ENCODE measurements at places on chromosomes 2 and 18.

- DNase-seq = no peak
These were observed 156.8 kb upstream of the UNC80 start for GRCh38 chr2:209614690-209615369.

- no peak for DNase-seq
These were observed 376.1 kb downstream of the XIRP2 start for GRCh38 chr2:167264380-167264779.

- DNase-seq = no peak
These were observed 281.8 kb downstream of the NBAS start for GRCh38 chr2:15279201-15279876.

DNA sequence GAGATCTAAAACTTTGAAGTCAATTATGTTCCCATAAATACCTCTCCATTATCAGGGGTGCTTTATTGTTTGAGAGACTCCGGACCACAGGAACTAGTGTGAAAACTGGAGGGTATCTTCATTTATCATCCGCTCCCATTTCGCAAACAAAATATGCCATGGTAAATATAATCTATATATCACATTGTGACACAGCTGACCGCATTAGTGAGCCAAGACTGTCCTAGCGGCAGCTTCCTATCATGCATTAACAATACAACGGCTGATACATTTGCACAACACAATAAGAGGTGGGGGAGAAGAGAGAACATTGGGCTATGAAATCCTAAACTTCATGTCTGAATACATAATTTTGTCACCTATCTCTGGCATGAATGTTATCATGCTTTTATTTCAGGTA is 29.5 kb downstream of the BCL11A start:
- no peak for DNase-seq

- no peak for DNase-seq
These were observed 26.3 kb downstream of the B3GNT2 start for GRCh38 chr2:62222171-62222570.

- no peak for DNase-seq
These were observed 96.9 kb downstream of the SPP2 start for GRCh38 chr2:234147335-234147861.

DNA sequence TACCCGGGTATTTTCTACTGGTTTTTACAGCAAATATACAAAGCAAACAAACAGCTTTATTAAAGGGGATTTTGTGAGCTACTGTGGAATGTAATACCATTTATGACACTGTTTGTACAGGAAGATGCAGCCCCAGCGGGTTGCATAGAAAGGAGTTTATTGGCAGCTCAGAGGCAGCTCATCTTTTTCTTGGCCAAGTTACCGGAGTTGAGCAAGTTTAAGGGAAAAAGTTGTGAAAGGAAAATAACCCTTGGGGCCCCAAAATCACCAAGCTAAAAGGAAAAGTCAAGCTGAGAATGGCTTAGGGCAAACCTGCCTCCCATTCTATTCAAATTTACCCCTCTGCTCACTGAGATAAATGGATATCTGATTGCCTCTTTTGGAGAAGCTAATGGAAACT is 60.8 kb downstream of the MOB4 start:
- DNase-seq = no peak

DNA sequence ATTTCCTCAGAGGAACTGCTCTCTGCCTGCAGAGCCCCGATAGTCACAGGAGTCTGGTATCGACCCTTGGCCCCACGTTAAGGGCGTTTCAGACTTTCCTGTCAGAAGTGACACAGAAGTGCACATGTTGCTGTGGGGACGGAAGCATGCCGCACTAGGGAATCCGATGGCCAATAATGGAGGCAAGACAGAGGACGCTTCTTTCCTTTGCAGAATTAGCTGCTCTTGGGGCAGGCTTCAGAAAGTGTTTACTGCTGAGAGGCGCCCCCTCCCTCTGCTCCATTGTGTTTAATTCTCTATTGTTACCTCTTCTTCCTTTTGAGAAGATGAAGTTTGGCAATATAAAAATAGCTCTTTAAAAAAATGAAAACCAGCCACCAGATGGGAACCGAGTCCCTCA is 118.6 kb upstream of the EML6 start:
- no peak for DNase-seq

DNA sequence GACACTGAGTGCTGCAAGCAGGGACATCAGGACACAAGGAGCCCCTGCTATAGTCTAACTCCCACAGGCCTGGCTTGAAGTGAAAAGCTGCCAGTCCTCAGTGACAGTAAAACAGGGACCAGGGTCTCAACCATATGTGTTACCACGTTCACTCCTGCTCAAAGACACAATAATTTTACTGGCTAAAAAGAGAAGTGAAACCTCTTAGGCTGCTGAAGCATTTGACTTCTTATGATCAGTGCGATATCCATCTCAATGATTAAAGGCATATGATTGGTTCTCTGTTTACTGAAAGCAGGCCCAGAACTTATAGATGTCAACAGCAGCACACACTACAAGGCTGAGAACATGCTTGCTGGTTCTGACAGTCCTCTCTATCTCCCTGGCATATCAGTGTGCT is 129.8 kb upstream of the LMAN1 start:
- no peak for DNase-seq

DNA sequence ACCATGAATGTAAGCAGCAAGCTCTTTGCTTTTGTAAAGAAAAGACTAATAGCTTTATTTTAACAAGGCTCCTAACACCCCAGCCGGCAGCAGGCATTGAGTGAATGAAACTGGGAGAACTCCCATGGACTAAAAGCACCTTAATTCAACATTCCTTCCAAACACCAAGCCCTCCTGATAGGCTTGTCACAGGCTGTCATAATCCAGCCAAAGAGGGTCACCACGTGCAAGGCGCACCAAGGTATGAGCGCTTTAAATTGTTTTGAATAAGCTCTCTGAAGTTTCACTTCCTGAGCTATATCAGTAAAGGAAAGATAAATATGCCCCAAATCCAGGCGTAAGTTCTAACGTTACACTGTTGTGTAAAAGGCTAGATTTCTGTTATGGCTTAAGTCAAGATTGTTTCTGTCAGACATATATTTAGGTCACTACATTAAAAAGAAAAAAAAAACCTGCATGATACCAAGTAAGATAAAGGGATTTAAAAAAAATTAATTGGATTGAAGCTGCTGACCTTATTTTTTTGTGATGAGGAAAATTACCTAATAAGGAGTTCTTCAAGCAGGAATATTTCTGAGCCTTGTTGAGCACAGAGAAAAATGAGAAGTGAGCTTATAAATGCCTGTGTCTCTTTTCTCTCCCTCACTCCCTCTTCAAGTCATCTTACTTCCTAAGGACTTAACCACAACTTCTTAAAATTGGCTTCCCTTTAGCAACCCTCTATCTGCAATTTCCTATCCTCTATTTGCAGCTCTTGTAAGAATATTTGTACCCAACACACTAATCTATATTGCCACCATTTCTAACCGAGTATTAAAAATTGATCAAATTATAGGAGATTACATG is 136.1 kb upstream of the NRP2 start:
- DNase-seq = no peak

GRCh38 chr18:12820506-12820905 is 63.5 kb downstream of the PTPN2 start:
- DNase-seq = no peak

DNA sequence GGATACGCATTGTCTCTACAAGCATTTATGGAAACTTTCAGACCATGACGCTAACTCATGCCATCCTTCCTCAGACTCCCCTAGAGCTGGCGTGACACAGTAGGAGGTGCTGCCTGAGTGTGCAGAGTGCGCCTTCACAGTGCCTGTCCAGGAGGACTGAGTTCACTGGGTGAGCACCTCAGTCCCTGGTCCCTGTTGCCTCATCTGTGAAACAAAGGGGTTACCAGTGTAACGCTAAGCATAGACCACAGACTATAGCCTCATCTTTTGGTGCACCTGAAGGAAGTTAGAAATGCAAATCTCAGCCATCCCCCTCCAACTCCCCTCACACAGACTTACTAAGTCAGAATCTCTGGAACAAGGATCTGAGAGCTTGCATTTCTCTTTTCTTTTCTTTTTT is 142.8 kb downstream of the TMEM17 start:
- no peak for DNase-seq

DNA sequence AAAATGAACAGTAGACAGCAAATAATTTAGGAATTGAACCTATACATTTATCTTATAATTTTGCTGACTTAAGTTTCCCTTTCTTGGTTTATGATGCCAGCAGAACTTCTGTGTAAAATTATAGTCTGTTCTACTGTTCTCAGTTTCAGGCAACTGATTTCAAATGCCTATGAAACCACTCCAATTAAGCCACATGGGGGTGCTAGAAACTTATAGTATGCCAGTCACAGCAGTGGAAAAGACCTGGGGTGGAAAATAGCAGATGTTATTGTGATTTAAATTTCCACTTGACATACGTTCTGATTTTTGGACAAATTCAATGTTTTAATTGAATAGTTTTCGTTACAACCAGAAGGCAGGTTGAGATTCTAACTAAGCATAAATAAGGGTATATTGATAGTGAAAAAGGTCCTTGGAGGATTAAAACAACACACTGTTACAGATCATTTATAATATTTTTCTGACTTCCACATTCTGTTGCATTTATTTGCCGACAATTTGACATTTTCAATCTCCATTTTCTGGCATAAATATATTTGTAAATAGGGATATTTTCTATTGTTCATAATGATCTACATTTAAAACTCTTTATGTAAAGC is 61.4 kb downstream of the CPS1 start:
- DNase-seq = no peak

DNA sequence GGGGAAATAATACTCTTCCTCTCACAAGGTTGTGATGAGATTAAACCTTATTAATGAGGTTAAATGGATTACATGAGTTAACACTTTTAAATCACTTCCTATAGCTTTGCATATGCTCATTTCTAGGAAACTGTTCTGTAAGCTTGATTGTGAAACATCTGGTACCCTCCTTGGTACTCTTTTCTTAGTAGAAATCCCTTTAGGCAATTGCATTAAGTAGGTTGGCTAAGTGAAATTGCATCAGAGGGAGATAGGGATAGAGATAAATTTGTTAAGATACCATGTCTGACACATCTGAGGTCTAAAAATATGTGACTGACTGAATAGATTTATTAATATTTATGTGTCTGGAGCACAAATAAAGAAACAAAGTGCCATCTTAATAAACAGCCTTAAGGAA is 275.9 kb upstream of the MAP2 start:
- no peak for DNase-seq

DNA sequence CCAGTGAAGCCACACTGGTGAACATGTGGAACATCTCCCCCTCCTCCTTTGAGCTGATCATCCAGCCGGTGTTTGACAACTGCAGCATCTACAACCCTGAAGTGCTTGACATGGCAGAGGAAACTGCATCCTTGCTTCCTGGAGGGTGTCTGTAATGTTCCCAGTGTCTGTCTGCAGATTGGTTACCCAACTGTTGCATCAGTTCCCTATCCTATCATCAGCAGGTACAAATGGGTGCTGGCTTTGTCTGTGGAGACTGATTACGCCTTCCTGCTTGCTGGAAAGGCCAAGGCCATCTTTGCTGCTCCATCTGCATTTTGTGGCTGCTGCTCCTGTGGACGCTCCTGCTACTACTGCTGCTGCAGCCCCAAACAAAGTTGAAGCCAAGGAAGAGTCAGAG is 83.5 kb downstream of the SKA1 start:
- no peak for DNase-seq

DNA sequence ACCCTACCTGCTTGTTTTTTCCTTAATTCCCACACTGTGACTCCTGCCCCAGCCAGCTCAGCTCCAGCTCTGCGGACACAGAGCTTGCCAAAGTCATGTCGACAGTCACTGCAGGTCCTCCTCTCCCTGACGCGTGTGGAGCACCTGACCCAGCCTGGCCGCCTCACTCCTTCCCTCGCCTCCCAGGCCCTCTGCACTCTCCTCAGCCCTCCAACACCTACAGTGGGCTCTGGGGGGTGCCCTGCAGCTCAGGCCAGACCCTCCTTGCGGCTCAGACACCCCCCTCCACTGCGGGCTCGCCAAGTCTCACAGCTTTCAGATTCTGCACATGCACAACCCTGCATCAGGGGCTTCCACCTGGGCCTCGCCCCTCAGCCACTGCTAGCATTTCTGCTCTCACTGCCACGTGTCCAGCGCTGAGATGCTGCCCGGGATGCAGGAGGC is 68.3 kb downstream of the NDUFA10 start:
- DNase-seq = no peak

- DNase-seq = no peak
These were observed 99.9 kb downstream of the ASXL3 start for GRCh38 chr18:33677891-33678290.

DNA sequence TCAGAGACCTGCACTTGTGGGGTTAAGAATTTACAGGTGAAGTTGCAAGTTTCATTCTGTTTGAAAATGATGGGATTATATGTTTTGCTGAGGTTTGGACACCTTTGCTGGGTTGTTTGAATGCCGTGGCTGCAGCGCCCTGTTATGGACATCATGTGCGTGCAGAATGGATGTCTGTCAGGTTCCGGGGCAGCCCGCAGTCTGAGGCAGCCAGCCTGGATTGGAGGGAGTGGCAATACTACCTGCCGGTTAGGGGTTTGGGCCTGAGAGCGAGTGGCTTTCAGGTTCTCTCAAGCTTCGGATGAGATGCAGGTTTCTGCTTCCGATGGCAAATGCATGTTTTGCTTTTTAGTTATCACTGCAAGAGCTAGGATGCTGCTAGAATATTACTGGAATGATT is 1.1 kb downstream of the CASP8 start:
- peak; percentile 43 for DNase-seq

GRCh38 chr2:20207051-20207450 is 17.9 kb downstream of the SDC1 start:
- no peak for DNase-seq

DNA sequence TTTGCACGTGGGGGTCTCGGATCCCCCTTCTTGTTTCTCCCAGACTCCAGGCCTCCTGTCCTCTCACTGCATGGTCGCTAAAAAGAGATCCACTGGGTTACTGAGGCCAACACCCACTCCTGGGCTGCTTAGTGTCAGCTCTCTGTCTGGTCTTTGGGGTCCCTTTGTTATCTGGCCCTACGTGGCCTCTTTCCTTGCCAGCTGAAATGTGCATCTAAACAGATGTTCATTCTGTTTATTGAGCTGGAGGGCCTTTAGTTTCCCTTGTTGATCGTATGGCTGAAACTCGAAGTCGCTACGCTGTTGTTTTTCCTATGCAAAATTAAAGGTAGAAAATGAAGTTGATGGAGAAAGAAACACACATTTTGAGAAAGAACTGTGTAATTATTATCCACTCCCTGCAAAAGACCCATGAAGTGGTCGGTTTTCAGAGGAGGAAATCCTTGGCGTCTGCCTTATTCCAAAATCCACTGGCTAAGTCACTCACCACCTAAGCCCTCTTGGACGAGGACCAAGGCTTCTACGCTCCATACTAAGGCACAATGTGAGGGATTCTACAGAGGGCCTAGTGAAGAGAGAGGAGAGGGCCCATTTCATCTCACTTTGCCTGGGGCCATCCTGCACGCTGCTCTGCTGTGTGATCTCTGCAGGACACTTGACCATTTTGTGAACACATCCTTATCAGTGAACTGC is 105.3 kb downstream of the GLI2 start:
- no peak for DNase-seq

DNA sequence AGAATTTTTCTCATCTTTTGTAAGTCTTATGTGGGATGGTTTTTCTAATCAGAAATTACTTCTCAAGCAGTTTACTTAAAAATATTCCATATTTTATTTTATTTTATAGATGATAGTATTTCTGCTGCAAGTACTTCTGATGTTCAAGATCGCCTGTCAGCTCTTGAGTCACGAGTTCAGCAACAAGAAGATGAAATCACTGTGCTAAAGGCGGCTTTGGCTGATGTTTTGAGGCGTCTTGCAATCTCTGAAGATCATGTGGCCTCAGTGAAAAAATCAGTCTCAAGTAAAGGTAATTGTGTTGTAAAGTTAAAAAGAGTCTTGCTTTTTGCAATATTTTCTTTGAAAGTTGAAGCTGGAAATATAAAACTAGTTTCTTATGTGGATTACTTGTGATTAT is 76.2 kb downstream of the EML4 start:
- no peak for DNase-seq

- DNase-seq = no peak
These were observed 21.5 kb downstream of the ANKRD29 start for GRCh38 chr18:23641143-23641720.
